ENCODE measurements at places on chromosomes 12 and 14.

GRCh38 chr12:132343294-132344004 is 14.1 kb upstream of the GALNT9 start:
- DNase-seq, result no peak

DNA sequence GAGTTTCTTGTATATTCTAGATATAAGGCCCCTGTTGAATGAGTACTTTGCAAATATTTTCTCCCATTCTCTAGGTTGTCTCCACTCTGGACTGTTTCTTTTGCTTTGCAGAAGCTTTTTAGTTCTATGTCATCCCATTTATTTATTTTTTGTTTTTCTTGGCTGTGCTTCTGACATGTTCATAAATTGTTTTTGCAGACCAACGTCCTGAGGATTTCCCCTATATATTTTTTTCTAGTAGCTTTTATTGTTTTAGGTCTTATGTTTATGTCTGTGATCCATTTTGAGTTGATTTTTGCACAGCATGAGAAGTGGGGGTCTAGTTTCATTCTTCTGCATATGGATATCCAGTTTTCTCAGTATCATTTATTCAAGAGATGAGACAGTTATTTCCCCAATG is 70.4 kb upstream of the BTG1 start:
- DNase-seq, result no peak

- no peak for DNase-seq
These were observed 45.1 kb downstream of the SAV1 start for GRCh38 chr14:50622978-50623377.

GRCh38 chr12:92462527-92462926 is 240.3 kb upstream of the PLEKHG7 start:
- no peak for DNase-seq

DNA sequence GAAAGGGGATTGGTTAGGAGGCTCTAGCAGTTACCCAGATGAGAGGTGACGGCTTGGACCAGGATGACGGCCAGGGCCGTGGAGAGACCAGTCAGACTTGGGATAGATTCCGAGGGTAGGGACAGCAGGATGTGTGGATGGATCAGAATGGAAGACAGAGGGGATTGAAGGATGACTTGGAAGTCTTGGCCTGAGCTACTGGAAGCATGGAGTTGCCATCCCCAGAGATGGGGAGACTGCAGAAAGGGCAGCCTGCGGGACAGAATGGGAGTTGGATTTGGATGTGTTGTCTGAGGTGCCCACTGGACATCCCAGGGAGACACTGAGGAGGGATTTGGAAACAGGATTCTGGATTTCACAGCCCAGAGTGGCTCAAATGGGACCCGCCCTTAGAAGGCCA is 102.3 kb downstream of the CALM1 start:
- no peak for DNase-seq

DNA sequence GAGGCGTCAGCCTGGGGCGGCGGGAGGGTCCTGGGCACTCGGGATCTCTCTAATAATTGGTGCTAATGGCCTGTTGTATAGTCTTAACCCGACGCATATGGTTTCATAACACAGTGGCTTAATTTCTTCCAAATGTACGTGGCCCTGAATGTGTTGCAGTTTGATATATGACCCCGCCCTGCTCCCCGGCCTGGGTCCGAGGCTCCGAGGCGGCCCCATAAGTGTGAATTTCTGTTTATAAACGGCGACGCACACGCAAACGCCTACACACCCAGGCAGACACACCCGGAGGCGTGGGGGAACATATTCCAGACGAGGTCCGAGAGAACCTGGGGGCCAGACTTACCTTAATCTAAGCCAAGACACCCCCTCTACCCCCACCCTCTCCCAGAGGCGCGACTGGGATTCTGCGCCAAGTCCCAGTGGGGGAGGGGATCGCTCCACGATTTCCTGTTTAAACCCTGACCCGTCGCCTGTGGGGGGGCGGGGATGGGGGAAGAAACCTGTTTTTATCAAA is 9.7 kb upstream of the HOXC6 start:
- no peak for DNase-seq

GRCh38 chr12:51932218-51933076 is 19.1 kb upstream of the ACVR1B start:
- no peak for DNase-seq

DNA sequence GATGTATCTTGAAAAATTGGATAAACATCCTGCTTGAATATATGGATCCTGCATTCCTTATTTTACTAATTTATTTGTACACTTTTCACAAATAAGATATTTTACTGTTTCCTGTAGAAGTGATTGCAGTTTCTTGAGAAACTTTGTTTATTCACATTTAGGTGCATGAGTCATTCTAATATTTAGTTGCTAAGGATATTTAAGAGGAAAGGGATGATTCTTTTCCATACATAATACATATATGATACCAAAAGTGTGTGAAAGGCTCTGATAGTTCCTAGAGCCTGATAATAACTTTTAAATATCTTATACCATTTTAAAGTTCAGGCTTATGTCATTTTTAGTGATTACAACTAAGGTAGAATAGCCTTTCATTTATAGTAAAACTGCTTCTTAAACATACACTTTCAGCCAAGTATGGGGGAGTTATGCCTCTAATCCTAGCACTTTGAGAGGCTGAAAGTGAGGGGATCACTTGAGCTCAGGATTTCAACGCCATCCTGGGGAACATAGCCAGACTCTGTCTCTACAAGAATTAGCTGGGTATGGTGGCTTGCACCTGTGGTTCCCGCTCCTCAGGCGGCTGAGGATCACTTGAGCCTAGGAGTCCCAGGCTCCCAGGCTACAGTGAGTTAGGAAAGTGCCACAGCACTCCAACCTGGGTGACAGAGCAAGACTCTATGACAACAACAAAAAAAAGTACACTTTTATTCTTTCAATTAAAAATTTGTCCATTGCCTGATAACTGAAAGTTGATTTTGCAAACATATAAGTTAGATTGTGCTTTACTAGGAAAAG is 262.6 kb upstream of the LRIG3 start:
- DNase-seq, result no peak

GRCh38 chr14:74763803-74764531 is 851 bp downstream of the YLPM1 start:
- DNase-seq, result no peak

DNA sequence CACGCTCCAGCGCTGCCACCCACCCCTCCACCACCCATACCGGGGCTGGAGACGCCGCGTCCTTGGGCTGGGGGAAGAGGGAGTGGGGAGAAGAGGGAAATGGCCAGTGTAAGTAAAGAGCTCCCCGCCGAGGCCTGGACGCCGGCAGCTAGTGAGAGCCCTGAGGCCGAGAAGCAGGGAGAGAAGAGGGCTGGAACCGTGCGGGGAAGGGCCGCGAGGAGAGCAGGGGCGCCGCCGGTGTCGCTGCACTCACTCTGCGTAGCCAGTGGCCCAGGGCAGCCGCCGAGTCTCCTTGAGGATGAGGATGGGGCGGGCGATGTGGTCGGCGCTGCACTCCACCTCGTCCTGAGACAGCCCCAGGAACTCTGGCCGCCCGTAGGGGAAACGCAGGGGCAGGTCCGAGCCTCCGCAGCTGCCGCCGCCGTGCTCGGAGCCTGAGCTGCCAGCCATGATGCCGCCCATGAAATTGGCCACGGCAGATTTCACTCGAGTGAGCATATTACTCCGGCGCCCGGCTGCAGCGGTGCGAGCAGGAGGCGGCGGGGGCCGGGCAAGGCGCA is 631 bp downstream of the PPM1H start:
- DNase-seq, result no peak

DNA sequence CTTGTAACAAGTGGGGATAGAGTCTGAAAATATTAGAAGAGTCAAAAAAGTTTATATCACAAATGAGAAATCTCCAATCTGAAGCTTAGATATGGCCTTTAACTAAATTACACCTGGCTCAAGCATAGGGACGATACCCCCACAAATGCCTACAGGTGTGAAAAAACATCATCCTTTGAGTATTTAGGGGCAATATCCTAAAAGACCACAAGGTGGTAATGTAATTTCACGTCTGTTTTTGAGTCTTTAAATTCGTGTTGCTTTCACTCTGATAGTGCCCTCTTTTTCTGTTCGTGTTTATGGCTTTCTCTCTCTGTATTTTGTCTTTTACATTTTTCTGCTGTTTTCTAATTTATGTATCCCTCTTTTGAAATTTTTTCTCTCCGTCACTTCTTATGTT is 84.3 kb downstream of the ETNK1 start:
- DNase-seq, result no peak

DNA sequence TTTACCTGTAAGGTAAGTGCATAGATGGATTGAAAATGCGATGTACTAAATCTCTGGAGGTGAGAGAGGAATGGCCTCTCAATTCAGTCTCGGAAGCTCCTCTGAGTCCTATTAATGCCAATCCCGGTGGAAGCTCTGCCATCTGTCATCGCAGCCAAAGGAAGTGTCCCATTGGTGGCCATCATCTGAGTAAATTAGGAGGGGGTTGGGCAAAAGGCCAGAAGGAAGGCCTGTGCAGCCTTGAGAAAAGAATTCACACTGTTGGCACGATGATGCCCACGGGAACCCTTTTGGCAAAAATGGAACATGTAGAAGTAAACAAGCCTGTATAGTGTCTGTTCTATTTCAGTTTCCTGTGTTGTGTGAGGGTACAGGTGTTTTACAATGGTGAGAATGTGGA is 494.8 kb downstream of the NELL2 start:
- DNase-seq, result no peak

Data from stimulated activated CD8-positive, alpha-beta memory T cell treated with anti-CD3 and anti-CD28 coated beads, Interleukin-7, amount 100 ng/mL, for 1 hour (primary cell).